ENCODE measurements at places on chromosomes 4 and X.

- DNase-seq, result no peak
Observed at GRCh38 chr4:1604706-1605205, 79.4 kb downstream of the FAM53A start.

- no peak for DNase-seq
Observed at GRCh38 chr4:36241771-36242170, 2.5 kb downstream of the ARAP2 start.

GRCh38 chr4:140298001-140298400 lies 75.4 kb upstream of the SCOC start:
- DNase-seq, result no peak

DNA sequence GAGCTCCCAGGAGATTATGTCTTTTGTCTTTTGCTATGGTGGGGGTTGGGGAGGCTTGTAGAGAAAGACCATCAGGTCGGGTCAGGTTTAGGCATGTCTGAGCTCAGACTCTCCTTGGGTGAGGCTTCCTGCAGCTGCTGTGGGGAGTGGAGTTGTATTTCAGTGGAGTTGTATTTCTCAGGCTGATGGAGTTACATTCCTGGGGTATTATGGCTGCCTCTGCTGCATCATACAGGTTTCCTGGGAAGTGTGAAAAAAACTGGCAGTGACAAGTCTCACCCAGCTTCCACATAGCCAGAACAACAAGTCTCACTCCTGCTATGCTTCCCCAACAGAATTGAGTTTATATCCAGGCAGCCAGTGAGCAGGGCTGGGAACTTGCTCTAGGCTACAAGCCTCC lies 119.3 kb downstream of the VSIG4 start:
- DNase-seq, result no peak

- DNase-seq, result peak; percentile 71
Observed at GRCh38 chr4:46844325-46844917, 64.6 kb downstream of the COX7B2 start.

DNA sequence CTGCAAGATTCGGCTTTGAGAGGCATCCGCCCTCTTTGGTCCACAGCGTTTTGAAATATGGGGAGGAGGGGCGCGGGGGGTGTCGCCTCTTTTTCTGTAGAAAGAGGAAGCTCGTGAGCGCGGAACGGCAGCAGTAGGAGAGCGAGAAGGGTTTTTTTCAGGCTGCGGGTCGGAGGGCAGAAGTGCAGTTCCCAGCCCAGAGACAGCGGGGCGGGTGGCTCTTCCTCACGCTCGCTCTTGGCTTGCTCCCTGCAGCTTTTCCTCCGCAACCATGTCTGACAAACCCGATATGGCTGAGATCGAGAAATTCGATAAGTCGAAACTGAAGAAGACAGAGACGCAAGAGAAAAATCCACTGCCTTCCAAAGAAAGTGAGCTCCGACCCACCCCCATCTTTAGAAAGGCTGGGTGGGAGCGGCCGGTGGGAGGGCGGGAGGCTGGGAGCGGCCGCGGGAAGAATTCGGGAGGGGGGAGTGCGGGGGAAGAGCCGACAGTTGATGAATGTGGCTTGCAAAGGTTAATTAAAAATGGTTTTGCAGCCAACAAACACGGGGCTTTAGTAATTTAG lies 1.2 kb downstream of the TMSB4X start:
- peak; percentile 69 for DNase-seq

GRCh38 chrX:153793291-153793690 lies 884 bp downstream of the IDH3G start:
- peak; percentile 55 for DNase-seq

DNA sequence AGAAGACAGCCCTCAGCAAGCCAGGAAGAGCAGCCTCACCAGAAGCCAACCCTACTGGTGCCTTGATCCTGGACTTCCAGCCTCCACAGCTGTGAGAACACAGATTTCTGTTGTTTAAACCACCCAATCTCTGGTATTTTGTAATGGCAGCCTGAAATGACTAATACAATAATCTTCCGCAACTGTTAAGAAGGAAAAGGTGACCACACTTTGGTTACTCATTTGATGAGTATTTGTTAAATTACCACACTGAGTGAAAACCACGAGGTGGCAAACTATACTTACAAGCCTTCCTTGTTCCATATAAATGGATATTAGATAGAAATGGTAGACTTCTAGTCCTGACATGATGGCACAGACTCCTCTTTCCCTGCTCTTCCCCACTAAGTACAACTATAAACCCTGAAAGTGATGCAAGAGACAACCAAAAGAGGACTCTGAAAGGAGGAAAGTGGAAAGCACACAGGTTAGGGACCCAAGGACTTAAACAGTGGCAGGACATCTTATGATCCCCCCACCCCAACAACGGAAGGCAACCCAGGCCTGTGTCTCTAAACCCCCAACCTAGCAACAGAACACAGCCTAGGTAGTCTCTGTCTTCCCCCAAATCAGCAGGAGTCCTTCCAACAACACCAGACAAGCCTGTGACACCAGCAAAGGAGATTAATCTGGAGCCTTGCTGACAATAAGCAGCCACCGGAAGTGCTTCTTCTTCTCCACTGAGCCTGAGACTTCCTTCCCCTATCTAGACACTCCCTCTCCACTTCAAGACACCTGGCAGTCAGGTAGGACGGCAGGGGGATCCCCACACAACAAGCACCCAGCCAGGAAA lies 12.3 kb downstream of the ZNF182 start:
- peak; percentile 36 for DNase-seq

GRCh38 chr4:36325926-36326325 lies 44.5 kb downstream of the DTHD1 start:
- DNase-seq, result peak; percentile 74

DNA sequence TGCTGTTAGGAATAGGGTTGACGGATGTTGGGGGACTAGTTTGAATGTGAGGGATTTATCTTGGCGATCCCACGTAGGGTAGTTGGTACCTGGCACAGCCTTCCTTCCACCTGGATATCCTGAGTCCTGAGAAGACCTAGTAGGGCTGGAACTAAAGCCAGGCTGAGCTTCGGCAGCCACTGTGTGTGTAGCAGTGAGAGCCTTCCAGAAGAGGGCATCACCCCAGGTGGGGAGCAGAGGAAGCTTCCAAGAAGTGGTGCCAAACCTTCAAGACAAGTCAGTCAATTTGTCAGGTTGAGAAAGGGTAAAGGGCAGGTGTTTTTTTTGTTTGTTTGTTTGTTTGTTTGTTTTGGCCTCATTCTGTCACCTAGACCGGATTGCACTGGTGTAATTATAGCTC lies 1.2 kb upstream of the FGFBP2 start:
- no peak for DNase-seq
